ENCODE measurements at places on chromosomes 12 and 14.

DNA sequence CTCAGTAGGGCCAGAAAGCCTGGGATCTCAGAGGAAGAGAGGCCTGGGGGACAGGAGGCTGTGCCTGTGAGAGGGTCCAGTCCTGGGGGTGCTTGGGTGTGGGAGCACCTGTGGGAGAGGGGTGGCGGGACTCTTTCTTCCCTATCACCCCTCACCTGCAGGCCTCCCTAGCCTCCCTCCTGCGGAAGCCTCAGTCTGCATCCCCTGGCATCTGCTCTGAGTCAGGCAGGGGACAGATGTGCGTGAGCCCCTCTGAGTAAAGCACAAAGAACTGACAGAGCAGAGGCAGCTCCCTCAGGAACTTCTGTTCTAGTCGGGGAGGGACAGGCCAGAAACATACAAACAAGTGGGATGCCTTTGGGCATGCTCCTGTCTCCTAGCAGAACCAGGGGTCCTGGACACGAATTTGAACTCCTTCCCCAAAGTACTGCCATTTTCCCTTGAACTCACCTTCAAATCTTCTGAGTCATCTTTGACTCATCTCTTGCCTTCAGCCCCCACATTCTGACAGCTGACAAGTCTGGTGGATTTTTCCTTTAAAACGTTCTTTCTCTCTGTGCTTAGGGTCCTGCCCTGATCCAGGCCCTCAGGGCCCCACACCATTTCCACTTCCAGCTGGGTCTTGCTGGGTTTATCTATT, 8.5 kb upstream of the HSP90AA1 start:
- no peak for DNase-seq

- DNase-seq = no peak
Observed at GRCh38 chr14:62308891-62309290, 546.7 kb downstream of the SNAPC1 start.

DNA sequence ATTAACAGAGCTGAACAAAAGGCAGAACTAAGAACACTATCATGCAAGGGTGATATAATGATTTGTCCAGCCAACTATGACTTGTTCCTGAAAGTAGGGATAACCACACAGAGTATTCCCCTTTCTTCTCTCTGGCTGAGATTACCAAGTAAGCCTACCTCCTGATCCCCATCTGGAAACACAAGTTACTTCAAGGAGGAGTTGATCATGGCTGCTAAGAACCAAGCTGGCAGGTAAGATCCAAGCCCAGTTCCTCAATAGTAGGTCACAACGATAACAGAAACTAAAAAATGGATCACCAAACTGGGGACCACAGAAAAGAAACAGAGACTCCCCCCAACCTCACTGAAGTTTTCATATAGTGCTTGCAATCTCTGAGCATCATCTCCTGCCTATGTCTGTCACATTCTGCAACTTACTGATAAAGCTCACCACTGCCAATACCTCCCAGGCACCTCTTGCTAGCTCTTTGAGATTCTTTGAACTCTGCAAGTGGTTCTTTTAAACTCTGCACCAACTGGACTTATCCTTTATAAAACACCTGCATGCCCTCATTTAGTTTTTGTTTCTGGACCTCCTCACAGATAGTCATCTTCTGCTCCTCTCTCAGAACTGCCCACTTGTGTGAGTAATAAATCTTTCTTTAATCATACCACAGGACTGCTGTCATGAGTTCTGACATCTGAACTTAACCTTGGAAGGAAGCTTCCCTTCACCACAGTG, 76.6 kb downstream of the LRP6 start:
- DNase-seq = no peak

- peak; percentile 83 for DNase-seq
Observed at GRCh38 chr14:105448706-105449111, 25.9 kb upstream of the CRIP2 start.

DNA sequence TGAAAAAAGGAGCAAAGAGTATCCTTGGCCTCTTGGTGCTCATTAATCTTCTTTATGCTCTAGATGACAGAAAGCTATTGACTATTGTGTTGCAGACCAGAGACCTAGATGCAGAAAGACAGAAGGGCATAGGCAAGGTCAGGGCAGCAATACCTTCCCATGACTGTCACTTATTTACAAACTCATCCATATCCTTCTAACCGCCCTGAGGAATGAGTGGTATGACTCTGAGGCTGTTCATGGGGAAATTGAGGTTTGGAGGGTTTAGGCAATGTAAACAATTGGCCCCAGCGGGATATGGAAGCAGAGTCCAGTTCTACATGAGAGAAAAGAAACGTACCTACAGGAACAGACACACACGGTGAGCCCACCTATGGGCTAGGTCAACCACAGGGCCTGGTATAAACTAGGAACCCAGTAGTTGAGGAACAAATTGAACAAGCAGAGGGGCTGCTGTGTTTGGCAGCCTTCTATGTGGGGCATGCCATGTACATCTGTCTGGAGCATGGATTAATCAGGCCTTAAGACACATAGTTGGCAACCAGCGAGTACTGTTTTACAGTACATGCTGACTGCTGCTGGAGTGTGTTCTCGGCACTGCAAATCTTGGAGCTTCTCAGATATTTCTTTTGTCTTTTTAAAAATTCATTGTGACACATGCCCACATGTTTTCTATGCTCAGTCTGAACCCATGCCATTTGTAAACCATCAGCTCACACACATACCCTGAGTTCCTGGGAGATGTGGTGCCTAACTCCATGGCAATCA, 159.7 kb upstream of the NTF3 start:
- DNase-seq = no peak

- no peak for DNase-seq
Observed at GRCh38 chr14:92740440-92740839, 8.0 kb downstream of the LGMN start.

GRCh38 chr14:41016213-41016612, 590.5 kb upstream of the LRFN5 start:
- DNase-seq = no peak

DNA sequence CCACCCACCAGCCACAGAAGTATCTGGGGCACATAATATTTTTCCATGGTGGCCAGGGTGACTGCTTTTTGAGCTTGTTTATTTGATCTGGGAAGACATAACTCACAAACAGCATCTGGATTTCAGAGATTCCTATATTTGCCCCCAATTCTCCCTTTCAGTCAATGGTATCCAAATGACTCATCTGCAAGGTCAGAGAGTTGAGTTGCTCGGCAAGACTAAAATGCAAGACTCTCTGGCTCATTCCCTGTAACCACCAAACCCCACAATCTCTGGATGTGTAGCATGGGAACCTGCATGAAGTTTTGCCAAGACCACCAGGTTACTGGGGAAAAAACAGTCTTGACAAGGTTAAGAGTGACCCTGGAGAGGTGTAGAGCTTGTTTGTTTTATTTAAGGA, 174.9 kb upstream of the FAR2 start:
- no peak for DNase-seq

DNA sequence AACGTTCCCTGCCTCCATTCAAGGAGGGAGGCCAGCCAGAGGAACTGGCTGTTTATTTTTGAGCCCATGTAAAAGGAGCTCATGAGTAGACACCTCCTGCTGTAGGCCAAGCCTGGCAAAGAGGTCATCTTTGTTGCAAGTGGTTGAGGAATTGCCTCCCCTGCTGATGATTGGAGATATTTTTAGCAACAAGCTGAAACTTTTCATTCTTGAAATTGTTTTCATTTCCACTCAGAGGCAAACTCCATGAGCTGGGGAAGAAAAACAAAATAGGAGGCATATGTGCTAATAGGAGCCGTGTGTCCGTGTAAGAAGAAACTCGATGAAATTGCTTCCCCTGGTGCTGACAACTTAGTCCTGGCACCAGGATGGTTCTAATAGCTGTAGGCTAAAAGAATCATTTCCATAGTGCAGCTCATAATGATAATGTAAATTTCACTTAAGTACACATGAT, 440.1 kb upstream of the FAR2 start:
- no peak for DNase-seq

DNA sequence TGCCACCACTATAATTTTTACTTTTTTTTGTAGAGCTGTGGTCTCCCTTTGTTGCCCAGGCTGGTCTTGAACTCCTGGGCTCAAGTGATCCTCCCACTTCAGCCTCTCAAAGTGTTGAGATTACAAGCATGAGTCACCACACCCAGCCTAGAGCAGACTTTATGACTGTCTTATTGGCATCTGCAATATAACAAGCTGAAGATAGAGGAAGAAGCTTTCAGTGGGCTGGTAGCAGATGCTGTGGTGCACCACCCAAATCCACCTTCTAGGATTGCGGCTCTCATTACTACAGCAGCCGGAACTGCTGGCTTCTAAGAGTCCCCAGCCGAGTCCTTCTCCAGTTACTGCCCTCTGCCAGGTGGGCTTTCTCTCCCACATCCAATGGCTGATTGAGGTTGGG, 7.6 kb upstream of the STK38L start:
- no peak for DNase-seq

- no peak for DNase-seq
Observed at GRCh38 chr14:24847568-24848095, 202.3 kb downstream of the STXBP6 start.
